RWPE2 (cell line): ENCODE measurements at places on chromosomes 1 and 21.
A peak's percentile ranks its signal among the peaks of the same experiment; 100 is the strongest.

DNA sequence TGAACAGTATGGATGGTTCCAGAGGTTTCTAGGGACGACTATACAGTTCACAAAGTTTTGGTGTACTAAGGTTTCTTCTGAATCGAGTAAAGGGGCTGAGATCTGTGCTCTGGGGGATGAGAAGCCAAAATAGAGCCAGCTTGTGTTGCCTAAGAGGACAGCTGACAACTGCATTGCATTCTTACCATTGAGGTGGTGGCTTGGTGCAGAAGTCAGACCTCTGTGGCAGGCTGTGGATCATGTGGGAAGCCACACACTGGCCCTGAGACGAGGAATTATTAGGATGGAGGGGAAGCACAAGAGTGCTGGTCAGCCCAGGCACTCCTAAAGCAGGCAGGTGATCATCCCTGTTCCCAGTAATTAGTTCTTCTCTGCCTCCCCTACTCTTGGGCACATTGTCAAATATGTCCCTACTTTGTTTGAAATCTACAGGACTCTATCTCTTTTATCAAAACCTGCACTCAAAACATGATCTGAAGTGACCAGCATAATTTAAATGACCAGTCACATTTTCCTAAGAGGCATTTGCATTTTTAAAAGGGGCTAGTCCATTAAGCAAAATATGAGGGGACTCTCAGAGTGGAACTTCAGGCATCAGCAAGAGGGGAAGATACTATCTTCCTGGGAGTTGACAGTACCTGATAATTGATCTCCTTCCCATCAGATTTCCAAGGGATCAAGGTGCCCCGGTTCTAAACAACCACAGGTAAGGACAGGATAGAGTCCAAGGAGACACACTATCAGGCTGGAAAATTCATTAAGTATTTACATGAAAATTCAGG lies at the start of gene FCRLB:
TSS of gene FCRLB (plus strand) at position 589 of the 782 bp plus-strand sequence. CDS start 1,129 bp downstream, outside the sequence.
- no peak for DNase-seq
- H3K4me1 ChIP-seq = peaks cover 13% of the 10 kb centered on the region
- no peaks in the 10 kb centered on the region for H3K27me3 ChIP-seq
- no peak within 1 kb of the TSS for H3K4me3 ChIP-seq
- H3K27ac ChIP-seq = peak within 1 kb of the TSS; percentile 49

DNA sequence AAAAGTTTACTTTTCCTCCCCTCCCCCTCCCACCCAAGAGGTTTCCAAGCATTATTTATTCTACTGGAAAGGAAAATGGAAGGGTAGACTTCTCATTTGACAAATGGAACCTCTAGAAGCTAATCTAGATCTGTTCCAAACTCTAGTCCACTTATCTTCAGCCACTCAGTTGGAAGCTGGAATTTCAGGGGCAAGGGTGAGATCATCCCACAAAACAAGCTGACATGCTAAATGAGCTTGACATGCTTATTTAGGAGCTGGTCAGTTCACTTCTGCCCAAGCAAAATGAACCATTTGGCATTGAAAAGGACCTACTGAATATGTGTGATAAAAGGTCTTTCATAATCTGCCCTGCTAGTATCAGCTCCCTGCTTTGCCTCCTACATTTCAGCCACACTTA lies 5.0 kb downstream of the LRRC41 start:
- H3K4me1 ChIP-seq = no peaks in the 10 kb centered on the region
- peaks cover 48% of the 10 kb centered on the region for H3K36me3 ChIP-seq
- no peak for DNase-seq
- no peak overlapping the region for H3K27ac ChIP-seq
- no peak overlapping the region for H3K4me3 ChIP-seq

- no peak overlapping the region for H3K4me3 ChIP-seq
- no peak overlapping the region for H3K27ac ChIP-seq
- no peaks in the 10 kb centered on the region for H3K27me3 ChIP-seq
- DNase-seq = no peak
- no peaks in the 10 kb centered on the region for H3K4me1 ChIP-seq
- no peaks in the 10 kb centered on the region for H3K36me3 ChIP-seq
Observed at GRCh38 chr1:84117868-84118267, 26.2 kb upstream of the PRKACB start.

DNA sequence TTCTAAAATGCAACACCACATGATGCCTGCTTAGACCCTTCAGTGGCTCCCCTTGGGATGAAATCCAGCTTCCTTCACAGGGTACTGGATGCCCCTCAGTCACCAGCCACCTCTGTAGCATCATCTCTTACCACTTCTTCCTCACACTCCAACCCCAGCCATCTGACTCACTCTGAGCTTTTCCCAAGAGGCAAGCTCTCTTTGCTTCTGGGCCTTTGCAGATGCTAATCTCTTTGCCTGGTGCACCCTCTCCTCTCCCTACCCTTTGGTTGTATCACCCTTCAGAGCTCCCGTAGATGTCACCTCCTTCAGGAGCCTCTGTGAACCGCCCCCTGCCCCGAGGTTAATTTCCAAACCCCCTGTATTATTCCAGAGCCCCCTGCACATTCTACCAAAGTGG lies 164.8 kb upstream of the ZC3H12A start:
- no peak overlapping the region for H3K4me3 ChIP-seq
- no peak for DNase-seq
- no peak overlapping the region for H3K27ac ChIP-seq
- H3K27me3 ChIP-seq = peaks cover 9% of the 10 kb centered on the region
- no peaks in the 10 kb centered on the region for H3K4me1 ChIP-seq
- no peaks in the 10 kb centered on the region for H3K36me3 ChIP-seq

DNA sequence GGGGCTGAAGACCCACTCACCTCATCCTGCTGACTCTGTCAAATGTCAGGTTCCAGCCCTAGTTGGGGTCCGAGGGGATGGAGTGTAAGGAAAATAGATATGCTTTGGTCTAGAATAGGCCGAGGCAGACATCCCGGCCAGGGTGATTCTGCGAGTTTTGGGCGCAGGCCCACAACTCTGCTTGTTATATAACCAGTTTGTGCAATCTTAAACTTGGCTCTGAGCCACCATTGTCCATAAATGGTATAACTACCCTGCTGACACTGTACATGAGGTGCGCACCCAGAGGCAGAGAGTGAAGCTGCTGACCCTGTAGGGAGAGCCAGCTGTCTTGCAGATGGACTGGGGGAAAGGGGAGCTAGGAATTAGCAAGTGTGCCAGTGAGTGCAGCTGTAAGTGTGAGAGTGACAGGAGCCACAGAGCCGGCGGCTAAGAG lies 1388.8 kb downstream of the AMY1C start:
- H3K27ac ChIP-seq = no peak overlapping the region
- H3K4me1 ChIP-seq = no peaks in the 10 kb centered on the region
- H3K36me3 ChIP-seq = no peaks in the 10 kb centered on the region
- DNase-seq = no peak

- H3K36me3 ChIP-seq = no peaks in the 10 kb centered on the region
- no peak overlapping the region for H3K27ac ChIP-seq
- no peaks in the 10 kb centered on the region for H3K4me1 ChIP-seq
- no peaks in the 10 kb centered on the region for H3K27me3 ChIP-seq
Observed at GRCh38 chr1:207901041-207901653, 9.8 kb downstream of the CD34 start.

DNA sequence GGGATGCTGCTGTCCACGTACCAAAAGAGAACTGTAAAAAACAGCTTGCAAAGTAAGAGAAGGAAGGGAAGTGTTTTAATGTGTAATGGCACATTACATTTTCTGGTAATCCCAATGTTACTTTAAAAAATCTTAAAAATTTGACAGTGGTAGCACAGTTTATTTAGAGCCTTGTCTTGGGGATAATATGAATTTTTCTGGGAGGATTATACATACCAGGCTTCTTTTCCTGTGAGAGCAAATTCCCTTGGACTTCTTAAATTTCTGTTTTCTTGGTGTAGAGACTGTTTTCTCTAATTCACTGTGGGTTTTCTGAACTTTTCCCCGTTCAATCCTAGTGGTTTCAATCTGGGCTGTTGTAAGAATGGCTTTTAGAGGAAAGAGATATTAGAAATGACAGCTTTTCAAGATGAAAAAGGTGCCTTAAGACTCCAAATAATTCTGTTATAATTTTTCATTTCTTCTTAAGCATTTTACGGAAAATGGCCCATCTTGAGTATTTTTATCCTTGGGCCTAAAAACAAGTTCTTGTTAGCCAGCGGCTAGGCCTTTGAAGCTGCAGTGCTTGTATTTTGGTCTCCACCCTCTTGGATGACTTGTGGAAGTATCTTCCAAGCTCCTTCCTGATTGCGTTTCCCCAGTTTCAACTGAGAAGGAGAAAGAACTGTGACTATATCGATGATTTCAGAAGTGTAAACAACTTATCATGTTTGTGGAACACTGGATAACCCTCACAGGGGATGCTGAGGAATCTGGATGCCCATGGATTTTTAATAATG lies 70.0 kb downstream of the LEPR start:
- no peaks in the 10 kb centered on the region for H3K36me3 ChIP-seq
- H3K4me3 ChIP-seq = no peak overlapping the region
- no peaks in the 10 kb centered on the region for H3K27me3 ChIP-seq
- no peak overlapping the region for H3K27ac ChIP-seq
- no peaks in the 10 kb centered on the region for H3K4me1 ChIP-seq

- no peaks in the 10 kb centered on the region for H3K4me1 ChIP-seq
- H3K4me3 ChIP-seq = no peak overlapping the region
- H3K27ac ChIP-seq = no peak overlapping the region
- H3K36me3 ChIP-seq = no peaks in the 10 kb centered on the region
- peaks cover 8% of the 10 kb centered on the region for H3K27me3 ChIP-seq
Observed at GRCh38 chr1:110524311-110525248, 5.6 kb upstream of the KCNA10 start.

GRCh38 chr1:107682467-107682866 lies 282.5 kb downstream of the VAV3 start:
- H3K4me1 ChIP-seq = peaks cover 37% of the 10 kb centered on the region
- peak overlapping the region; percentile 64 for H3K27ac ChIP-seq
- H3K36me3 ChIP-seq = no peaks in the 10 kb centered on the region
- H3K27me3 ChIP-seq = no peaks in the 10 kb centered on the region
- H3K4me3 ChIP-seq = no peak overlapping the region

DNA sequence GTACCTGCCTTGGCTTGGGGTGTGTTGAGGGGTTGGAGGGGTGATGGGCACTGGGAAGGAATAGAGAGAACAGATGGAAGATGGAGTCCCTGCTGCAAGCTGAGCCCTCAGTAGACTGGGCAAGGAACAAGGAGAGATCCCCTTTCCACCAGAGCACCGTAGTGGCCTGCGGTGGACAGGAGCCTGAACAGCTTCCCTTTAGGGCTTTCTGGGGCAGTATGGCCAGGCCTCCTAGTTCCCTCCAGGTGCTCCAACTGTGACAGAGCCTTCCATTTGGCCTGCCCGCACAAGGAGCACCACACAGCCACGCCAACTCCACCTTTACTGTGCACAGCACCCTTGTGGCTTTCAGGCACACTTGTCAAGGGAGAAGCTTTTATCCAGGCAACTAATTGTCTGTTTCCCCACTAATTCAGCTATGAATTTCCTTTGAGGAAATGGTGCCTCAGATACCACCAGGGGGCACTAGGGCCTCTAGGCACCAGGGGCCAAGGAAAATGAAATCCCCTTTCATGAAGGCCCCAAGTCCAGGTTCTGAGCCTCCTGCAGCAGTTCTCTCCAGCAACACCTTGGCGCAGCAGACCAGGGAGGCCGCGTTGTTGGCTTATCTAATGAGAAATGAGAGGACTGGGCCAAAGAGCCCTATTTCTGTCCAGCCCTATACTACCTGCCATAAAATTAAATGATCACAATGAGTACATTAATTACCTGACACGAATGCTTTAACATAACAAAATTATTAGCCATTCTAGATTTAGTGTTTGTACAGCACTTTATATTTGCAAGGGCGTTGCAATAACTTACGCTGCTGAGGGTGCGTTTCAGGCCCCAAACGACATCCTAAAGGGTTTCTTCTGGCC lies 23.1 kb upstream of the ERI3 start:
- H3K4me3 ChIP-seq = no peak overlapping the region
- H3K4me1 ChIP-seq = no peaks in the 10 kb centered on the region
- H3K27me3 ChIP-seq = peaks cover 3% of the 10 kb centered on the region
- no peaks in the 10 kb centered on the region for H3K36me3 ChIP-seq
- H3K27ac ChIP-seq = no peak overlapping the region

GRCh38 chr1:240682166-240682858 lies 70.4 kb upstream of the GREM2 start:
- no peaks in the 10 kb centered on the region for H3K4me1 ChIP-seq
- H3K27ac ChIP-seq = no peak overlapping the region
- no peak overlapping the region for H3K4me3 ChIP-seq
- H3K27me3 ChIP-seq = no peaks in the 10 kb centered on the region
- H3K36me3 ChIP-seq = no peaks in the 10 kb centered on the region
- DNase-seq = no peak

DNA sequence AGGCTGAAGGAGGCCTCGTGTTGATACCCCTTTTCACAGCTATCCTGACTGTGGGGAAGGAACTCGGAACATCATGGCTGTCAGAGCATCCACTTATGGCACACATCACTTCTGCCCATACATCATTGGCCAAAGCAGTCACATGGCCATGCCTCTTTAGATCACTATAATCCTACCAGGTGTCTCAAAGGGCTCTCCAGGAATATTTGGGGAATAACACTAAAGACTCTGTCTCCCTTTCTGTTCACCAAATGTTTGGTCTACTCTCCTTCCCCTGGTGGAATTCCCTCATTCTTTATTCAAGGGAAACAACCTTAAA lies 3.0 kb upstream of the JUN start:
- peak overlapping the region; percentile 95 for H3K27ac ChIP-seq
- H3K36me3 ChIP-seq = peaks cover 17% of the 10 kb centered on the region
- DNase-seq = no peak
- no peak overlapping the region for H3K4me3 ChIP-seq
- no peaks in the 10 kb centered on the region for H3K27me3 ChIP-seq

DNA sequence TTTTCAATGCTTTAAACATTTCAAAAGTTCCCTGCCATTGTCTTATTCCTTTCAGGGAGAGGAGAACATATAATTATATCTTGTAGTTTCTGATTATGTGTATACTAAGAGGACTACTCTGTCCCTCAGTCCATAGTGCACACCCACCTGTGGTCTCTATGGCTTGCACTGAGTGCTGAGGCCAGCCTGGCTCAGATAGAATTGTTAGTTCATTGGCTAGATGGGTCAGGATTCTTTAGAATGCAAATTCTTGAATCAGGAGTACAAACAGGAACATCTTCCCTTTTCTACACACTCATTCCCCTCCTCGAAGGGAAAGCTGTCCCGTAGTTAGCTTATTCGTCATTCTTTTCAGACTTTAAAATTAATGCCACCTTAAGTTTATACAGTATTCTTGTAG lies 8.2 kb downstream of the BACH1 start:
- H3K4me3 ChIP-seq = no peak overlapping the region
- peaks cover 49% of the 10 kb centered on the region for H3K4me1 ChIP-seq
- no peaks in the 10 kb centered on the region for H3K27me3 ChIP-seq
- H3K36me3 ChIP-seq = peaks cover 60% of the 10 kb centered on the region
- DNase-seq = no peak
- H3K27ac ChIP-seq = no peak overlapping the region

GRCh38 chr1:212410231-212410820 lies 4.4 kb downstream of the PACC1 start:
- H3K27me3 ChIP-seq = no peaks in the 10 kb centered on the region
- H3K4me1 ChIP-seq = no peaks in the 10 kb centered on the region
- no peaks in the 10 kb centered on the region; the same call in 1 of the 2 replicates for H3K36me3 ChIP-seq
- DNase-seq = no peak
- no peak overlapping the region for H3K27ac ChIP-seq

GRCh38 chr1:194080826-194081225 lies 894.4 kb upstream of the B3GALT2 start:
- H3K27me3 ChIP-seq = no peaks in the 10 kb centered on the region
- no peak overlapping the region for H3K4me3 ChIP-seq
- no peaks in the 10 kb centered on the region for H3K4me1 ChIP-seq
